Aortic smooth muscle cell (primary cell): ENCODE measurements at places on chromosomes 1 and 21. TPM values are rescaled to one million over a fixed set of nuclear protein-coding genes. Genes with fewer than 3 reads are reported as not detected.

Gene OLFML2B
- total RNA-seq = 9.0 and 13.5 TPM in 2 replicates

Gene CD34
- 0.53 and 1.5 TPM in 2 replicates for total RNA-seq

Gene MCOLN2
- total RNA-seq = 2.6 and 4.6 TPM in 2 replicates

Gene CD2
- not detected in 2 replicates for total RNA-seq

Gene A3GALT2
- not detected in 2 replicates for total RNA-seq

Gene KIAA0040
- total RNA-seq = 0.81 and 2.2 TPM in 2 replicates

Gene LRRC38
- 0.50 TPM in 1 of 2 replicates, not detected in the other for total RNA-seq

Gene INKA2
- 1.4 and 7.1 TPM in 2 replicates for total RNA-seq

Gene OR2L3
- not detected in 2 replicates for total RNA-seq
